ENCODE measurements at places on chromosomes 5 and 9. TPM values are rescaled to one million over a fixed set of nuclear protein-coding genes. Genes with fewer than 3 reads are reported as not detected.

MZB1 gene
- total RNA-seq = 0.31 TPM

BRINP1 gene
- total RNA-seq = not detected

DNA sequence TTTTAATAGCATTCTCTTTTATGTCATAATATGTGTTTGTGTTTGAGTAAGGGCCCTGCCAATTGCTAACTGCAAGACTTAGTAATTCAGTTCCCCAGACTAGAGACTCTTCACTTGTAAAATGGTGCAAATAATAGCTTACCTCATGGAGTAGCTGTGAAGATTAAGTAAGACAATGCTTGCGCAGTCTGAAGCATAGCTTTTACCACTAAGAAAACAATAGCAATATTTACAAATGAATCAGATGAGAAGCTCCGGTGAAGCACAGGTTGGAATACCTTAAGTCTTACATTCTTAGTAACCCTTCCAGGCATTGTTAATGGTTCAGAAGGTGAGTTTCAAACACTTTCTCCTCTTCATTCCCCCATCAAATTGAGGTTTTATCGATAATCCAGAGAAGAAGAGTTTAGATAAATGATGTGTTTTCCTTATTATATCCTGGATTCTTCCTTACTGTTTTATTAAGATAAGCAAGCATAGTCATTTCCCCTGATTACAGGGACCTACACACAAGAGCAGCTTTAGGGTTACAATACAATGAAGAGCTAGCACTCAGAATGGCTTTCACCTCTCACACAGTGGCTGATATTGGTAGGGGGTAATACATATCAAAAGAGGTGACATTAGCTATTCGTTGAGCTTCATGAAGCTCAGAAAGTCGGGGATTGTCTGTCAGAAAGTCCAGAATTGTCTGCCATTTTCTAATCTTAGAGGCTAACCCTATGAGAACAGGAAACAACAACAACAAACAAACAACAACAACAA, 96.4 kb upstream of the EDIL3 start:
- DNase-seq = no peak

DNA sequence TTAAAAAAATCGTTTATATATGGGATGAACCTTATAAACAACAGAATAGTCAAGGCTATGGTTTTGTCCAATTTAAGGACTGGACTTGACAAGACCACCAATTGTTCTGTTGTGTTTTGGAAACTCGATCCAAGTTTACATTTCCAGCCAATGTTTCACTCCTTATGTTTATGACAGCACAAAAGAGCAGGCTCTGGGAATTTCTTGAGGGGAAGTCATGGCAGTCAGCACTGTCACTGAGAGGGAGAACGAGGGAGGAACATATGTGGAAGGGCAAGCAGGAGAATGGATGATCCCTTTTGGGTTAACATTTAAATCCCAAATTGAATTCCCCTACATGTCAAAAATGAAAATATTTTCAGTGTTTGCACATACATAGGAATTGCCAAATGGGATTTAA, 292.5 kb downstream of the MARCHF11 start:
- DNase-seq = no peak

GRCh38 chr9:32782476-32783167, 718 bp upstream of the TMEM215 start:
- DNase-seq = no peak

DNA sequence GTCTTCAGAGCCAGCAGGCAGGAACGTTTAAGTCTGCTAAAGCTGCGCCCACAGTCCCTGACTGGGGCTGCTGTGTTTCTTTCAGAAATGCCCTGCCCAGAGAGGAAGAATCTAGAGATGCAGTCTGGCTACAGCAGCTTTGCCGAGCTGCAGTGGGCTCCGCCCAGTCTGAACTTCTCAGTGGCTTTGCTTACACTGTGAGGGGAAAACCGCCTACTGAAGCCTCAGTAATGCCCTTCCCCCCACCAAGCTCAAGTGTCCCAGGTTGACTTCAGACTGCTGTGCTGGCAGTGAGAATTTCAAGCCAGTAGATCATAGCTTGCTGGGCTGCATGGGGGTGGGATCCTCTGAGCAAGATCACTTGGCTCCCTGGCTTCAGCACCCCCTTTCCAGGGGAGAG, 78.4 kb downstream of the SREK1 start:
- no peak for DNase-seq

DNA sequence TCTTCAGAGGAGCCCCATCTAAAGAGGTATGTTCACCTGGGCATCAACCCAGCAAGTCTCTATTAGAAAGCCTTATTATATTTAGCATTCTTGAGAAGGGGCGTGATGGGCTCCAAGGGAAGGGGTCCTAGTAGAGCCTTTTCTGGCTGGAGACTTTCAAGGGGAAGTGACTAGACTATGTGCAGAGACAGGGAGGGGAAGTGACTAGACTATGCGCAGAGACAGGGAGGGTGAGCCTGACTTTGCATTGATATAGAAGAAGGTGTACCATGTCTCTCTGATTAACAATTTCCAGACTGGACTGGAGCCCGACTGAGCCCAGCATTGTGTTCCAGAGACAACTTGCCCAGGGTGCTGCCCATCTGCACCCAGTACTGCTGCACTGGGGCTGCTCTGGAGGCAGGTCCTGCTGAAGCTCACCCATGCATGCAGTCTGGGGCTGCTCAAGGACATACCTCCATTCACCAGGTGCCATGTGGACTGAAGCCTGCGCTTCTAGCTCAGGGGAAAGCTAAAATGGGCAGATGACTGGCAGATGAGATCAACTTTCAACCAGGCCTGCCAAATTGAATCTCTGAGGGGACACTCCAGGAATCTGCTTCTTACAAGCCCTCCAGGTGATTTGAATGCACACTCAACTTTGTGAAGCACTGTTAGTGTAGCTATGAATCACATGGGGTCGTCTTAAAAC, 83.0 kb upstream of the GNA14 start:
- no peak for DNase-seq

DNA sequence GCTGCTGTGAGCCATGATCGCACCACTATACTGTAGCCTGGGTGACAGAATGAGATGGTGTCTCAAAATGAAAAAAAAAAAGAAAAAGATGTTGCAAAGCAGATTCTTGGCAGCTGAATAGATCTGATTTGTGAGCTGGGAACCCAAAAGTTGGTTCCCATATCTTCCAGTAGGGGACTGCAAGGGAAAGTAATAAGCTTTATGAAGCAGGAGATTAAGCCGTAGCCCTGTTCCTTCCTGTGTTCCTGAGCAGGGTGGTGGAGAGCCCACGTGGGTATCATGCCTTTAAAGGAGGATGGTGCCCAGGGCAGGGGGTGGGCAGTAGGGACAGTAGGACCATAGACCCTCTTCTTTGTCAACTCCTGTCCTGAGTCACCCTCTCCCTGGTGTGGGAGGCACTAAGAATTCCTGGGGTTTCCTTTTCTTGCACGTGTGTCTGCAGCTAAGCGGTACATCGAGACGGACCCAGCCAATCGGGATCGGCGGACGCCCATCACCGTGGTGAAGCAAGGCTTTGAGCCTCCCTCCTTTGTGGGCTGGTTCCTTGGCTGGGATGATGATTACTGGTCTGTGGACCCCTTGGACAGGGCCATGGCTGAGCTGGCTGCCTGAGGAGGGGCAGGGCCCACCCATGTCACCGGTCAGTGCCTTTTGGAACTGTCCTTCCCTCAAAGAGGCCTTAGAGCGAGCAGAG, 37.9 kb downstream of the STOM start:
- no peak for DNase-seq

Measured in HepG2 (cell line).